ENCODE measurements at places on chromosomes 3 and 15.

DNA sequence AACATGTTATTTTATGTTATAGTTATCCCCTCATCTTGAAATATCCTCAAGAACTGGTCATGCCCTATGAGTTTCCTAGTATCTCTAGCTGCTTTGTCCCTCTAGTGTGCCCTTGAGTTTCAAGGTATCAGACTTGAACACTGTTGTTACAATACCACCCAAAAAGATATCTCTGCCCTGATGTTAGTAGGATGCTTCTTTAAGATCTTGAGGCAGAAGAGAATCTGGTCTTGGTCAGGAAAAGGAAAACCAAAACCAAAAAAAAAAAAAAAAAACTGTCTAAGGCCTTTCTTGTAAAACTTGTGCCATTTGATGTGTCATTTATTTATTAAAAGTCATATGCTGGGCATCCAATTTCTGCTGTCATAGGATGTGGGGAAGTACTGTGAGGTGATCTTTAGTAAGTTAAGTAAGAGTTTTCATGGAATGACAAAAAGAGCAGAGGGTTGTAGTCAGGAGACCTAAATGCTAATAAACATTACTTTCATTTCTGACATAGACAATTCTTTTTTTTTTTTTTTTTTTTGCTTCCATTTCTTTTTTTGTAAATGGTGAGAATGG lies 229.7 kb downstream of the NECTIN3 start:
- no peak for DNase-seq

DNA sequence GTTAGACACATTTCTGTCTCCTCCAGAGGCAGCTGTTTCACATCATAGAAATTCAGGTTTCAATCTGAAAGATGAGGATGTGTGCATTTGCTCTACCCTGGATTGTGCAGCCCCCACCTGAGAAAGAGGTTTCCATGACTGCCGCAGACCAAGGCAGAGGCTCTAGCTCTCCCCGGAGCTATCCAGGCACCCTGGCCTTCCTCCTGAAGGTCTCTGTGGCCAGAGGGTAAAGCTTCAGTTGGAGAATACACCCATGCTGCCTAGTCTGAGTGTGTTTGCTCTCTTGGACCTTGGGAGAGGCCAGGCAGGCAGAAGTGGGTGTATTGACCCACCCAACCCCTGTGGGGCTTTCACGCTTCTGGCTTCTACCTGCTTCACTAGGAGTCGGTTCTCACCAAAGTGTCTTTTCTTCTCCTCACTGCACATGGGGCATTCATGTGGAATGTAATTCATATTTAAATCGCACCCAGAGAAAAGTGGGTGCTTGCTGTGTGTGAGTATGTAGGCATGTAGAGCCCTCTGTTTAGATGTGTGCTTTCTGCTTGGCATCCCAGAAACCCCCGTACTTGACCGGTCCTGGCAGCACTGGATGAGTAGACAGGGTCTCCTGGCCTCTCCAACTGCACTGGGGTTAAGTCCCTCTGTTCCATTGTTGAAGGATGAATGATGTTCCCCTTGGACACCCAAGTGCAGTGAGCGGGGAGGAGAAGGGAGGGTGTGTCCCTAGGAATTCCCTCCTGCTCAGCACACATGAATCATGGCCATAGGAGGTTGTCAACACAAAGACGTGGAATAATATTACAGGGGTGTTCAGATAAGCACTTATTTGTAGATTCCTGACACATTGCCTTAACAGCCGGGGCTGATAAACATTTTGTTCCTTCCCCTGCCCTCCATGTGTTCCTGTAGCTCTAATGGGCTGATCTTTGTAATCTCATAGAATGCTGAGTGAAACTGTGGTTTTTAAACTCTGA lies 20.3 kb upstream of the RAB6B start:
- DNase-seq: no peak

- no peak for DNase-seq
Observed at GRCh38 chr3:197068077-197068476, 38.5 kb upstream of the MELTF start.

DNA sequence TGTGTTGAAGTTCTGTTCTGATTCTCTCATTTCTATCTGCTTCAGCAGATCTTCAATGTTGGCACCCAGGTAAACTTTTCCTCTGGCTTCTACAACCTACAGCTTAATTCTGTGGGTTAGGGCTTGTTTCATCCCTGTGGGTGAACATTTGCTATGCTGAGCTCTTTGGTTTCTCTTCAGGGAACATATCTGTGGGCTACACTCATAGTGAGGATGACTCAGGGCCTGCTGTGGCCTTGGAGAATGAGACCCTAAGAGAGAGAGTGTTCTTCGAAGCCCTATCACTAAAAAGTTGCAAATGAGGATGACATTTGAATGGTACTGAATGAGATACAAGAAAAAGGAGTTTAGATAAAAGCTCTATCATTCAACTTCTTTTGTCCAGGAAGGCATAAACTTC lies 346.2 kb upstream of the CBLB start:
- DNase-seq: no peak

DNA sequence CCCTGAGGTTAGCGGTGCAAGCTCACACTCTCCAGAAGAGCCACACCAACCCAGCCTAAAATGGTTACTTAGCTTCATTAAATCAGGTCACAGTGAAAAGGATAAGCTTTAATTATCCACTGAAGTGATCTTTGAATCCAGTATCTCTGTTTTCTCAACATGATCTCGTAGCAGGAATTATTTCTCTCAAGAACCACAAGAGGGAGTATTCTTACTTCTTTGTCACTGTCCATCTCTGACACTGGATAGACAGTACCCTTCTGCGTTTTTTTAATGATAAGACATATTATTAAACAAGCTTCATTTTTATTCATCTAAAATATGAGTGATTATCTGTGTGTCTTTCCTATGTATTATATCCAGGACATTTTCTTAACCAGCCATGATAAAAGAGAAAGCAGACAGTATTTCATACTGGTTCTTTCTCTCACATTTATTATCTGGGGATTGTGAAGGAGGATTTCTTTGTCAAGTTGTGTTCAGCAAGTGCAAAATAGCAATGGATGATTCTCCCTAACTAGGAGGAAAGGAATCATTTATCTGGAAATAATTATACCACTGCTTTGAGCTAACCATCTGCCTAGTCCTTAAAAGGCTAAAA lies 105.4 kb upstream of the CCDC54 start:
- DNase-seq: no peak

DNA sequence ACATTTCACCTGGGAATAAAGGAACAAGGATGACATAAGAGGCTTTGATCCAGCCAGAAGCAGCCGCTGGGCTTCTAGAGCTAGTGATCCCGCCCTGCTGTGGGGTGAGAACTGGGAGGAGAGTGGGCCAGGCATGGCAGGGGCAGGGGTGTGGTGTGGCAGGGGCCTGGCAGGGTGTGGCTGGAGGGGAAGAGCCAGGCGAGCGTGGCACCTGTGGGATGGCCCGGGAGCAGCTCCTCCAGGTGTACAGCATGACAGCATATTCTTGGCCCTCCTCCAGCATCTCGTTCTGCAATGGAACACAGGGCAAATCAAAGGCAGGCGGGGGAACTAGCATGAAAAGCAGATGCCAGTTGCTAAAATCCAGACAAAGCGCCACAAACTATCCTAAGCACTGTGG lies 35.5 kb downstream of the CYFIP1 start:
- no peak for DNase-seq

GRCh38 chr3:169218314-169218983 lies 445.1 kb downstream of the MECOM start:
- DNase-seq: no peak

GRCh38 chr3:45516829-45517228 lies 77.7 kb upstream of the LIMD1 start:
- no peak for DNase-seq

DNA sequence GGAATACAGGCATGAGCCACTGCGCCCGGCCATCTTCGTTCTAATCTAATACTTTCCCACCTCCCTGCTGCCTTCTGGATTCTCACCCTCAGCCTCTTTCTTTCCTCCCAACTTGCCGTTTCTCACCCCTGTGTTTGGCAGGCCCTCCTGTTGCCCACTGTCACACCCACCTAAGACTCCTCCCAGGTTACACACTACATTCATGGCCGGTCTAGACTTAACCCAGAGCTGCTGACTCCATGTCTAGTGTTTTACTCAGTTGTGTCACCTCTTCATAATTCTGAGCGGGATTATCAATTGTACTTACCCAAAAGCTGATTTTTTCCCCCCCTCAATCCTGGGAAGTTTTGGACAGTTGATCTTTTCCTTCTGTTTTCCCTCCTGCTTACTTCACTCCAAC lies 223.8 kb downstream of the FEZF2 start:
- no peak for DNase-seq

DNA sequence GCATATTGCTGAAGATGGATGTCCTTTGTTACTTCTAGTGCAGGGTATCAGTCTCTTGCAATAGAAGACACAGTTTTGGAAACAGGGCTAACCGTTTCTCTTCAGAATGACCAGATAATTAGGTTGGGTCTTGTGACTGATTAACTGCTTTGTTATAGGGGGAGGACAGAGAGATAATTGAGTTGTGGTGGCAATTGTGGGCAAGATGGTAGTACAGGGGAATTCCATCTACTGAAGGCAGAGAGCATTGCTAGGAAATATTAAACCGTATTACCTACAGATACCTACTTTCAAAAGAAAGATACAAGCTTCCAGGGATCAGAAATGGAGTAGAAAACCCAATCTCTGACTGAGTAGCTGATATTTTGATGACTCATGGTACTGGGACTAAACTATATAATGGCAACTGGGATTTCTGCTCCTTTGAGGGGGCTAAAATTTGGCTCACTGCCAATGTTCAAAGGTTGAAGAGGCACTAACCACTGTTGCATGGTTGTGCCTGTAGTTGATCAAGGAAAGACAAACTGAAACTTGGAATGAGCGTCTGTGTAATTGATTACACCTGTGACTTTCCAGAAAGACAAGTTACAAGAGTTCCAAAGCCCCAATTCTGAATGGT lies 4.2 kb downstream of the PRR23B start:
- no peak for DNase-seq

DNA sequence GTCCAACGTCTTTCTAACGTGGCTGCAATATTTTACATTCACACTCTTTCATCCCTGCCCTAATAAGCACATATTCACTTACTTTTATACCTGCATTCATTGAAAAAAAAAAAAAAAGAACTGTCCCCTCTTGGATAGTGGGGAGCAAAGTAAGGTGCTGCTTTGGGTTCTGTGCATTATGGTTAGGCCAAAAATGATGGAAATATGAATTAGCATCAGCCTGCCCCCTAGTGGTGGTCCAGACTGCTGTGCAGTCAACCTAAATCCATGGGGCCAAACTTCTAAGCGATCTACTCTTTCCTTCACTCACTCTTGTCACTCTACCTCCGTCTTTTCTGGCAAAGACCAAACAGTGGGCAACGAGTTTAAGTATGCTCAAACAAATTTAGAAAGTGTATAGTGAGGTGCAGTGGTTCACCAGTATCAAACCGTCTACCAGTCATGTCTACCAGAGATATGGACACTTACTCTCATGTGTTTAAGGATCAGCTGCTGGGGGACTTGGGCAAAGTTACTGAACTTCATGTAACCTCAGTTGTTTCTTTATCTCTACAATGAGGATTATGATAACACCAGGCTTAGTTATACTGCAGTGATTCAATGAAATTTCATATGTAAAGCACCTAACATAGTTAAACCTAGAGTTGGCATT lies 61.5 kb upstream of the GRM7 start:
- DNase-seq: no peak

DNA sequence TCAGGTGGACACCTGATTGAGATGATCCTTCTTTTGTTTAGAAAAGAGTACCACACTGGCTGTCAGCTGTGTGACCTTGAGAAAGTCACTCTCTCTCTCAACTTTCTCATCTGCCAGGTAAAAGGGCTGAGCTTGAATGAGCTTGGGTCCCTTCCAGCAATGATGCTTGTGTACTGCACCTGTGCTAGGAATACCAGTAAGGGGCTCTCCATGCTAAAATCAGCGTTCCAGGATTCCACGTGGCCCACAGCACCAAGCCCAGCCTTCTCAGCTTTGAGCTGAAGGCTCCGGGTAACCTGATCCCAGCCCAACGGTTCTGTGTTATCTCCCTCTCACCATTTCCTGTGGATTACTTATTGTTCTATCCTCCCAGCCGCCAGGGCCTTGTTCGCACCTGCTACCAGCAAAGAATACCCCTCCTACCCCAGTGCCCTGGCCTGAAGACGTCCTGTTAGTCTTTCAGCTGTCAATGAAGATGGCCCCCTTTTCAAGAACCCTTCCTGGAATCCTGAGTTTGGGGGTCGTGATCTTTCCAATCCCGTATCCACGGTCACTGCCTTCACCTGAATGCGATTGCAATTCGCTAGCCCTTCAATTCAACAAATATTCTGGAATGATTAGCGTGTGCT lies 54.2 kb upstream of the CGNL1 start:
- DNase-seq: no peak

DNA sequence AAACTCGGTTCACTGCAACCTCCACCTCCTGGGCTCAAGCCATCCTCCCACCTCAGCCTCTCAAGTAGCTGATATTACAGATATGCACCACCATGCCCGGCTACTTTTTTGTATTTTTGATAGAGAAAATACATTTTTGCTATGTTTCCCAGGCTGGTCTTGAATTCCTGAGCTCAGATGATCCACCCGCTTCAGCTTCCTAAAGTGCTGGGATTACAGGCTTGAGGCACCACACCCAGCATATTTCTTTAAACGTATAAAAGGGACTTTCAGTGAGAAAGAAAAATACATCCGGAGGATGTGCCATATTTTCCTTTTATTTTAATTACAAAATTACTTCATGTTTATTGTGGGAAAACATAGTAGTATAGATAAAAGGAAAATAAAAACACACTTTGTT lies 55.2 kb downstream of the RPL39L start:
- DNase-seq: no peak

- no peak for DNase-seq
Observed at GRCh38 chr15:45802140-45802539, 167.3 kb downstream of the SQOR start.

DNA sequence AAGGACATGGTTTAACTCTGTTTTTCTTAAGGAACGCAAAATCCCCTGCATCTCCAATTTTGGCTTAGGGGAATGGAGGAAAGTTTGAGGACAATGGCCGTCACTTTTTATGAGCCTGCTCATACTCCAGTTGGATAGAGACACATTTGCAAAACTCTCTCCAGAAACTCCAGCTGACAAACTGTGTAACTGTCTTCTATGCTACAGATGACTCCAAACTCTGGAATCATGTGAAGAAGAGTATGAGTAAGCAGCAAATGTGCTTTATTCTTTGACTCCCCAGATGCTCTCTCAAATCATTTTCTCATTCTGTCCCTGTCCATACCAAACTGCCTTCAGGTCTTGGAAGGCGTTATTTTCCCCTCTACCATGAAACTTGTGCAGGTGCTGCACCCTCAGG lies 226.5 kb upstream of the GPR149 start:
- DNase-seq: no peak

- DNase-seq: no peak
Observed at GRCh38 chr15:40337597-40337996, 3.1 kb downstream of the CCDC9B start.

- DNase-seq: no peak
Observed at GRCh38 chr15:70101459-70102113, 3.9 kb upstream of the TLE3 start.

GRCh38 chr3:33218446-33219174 lies at the start of gene SUSD5:
Gene SUSD5 (minus strand): TSS chr3:33218810. CDS start chr3:33218797, 13 bp downstream.
- no peak for DNase-seq
